ENCODE measurements at places on chromosomes 16 and 17. TPM values are rescaled to one million over a fixed set of nuclear protein-coding genes. Genes with fewer than 3 reads are reported as not detected.

- peak; percentile 87 for DNase-seq
Measured at GRCh38 chr17:73192206-73192893, 505 bp upstream of the COG1 start.

GRCh38 chr16:69930117-69930776, 20.9 kb upstream of the CLEC18A start:
- DNase-seq: peak; percentile 76

- DNase-seq: no peak
Measured at GRCh38 chr17:73286863-73287296, 24.9 kb downstream of the CDC42EP4 start.

DNA sequence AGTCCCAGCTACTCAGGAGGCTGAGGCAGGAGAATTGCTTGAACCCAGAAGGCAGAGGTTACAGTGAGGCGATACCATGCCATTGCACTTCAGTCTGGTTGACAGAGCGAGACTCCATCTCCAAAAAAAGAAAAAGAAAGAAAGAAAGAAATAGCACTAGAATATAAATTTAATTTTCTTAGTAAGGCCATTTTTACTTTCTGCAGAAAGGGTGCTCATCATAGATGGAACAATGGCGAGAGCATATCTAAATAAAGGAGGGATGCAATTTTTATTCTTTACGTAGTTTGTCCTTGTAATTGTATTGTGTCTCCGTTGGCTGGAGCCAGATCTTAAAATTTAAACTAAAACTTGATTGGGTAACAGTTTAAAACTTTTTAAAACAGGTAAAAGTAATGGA, 85.6 kb upstream of the RPRML start:
- DNase-seq: no peak

GRCh38 chr17:63039342-63039741, 73.3 kb downstream of the TANC2 start:
- no peak for DNase-seq

GRCh38 chr17:57953705-57954396, 1.4 kb downstream of the CUEDC1 start:
- peak; percentile 60 for DNase-seq

IRX5 gene
- polyA plus RNA-seq: 0.48 TPM

GPR142 gene
- not detected for polyA plus RNA-seq

TRAF7 gene
- 17.7 TPM for polyA plus RNA-seq

Measured in right cardiac atrium (tissue), 5 donors.